ENCODE measurements at places on chromosomes 1 and 21.
A peak's percentile ranks its signal among the peaks of the same experiment; 100 is the strongest.

DNA sequence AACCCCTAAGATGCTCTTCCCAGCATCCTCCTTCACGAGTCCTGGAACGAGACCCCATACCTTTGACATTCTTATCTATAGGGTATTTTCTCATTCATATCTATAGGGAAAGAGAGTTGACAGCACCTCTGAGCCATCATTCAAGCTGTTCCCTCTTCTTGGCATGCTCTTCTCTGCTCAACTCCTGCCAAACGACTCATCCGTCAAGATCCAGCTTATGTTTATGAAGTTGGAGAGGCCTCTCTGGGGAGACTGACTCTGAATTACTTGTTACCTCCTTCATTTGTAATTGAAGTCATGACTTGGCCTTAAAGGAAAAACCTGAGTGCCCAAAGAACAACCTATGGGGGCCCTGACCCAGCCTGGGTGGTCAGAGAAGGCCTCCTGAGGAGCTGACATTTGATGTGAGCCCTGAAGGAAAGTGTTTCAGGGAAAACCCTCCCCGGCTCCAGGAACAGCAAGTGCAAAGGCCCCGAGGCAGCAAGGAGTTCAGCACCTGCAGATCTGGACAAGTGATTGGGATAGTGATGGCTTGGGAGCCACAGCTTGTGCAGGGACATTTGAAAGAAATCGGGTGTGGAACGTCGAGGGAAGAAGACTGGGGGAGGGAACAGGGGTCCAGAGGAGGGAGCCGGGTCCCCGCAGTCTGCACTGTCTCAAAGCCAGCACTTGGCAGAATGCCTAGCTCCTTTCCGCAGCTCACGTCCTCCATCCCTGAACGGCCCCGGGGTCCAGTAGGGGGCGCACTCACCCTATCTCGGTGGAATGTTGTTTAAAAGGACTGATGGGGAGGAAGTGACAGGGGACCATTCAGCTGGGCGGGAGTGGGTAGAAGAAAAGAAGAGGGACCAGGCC, 14.0 kb upstream of the CDA start:
- DNase-seq = no peak

DNA sequence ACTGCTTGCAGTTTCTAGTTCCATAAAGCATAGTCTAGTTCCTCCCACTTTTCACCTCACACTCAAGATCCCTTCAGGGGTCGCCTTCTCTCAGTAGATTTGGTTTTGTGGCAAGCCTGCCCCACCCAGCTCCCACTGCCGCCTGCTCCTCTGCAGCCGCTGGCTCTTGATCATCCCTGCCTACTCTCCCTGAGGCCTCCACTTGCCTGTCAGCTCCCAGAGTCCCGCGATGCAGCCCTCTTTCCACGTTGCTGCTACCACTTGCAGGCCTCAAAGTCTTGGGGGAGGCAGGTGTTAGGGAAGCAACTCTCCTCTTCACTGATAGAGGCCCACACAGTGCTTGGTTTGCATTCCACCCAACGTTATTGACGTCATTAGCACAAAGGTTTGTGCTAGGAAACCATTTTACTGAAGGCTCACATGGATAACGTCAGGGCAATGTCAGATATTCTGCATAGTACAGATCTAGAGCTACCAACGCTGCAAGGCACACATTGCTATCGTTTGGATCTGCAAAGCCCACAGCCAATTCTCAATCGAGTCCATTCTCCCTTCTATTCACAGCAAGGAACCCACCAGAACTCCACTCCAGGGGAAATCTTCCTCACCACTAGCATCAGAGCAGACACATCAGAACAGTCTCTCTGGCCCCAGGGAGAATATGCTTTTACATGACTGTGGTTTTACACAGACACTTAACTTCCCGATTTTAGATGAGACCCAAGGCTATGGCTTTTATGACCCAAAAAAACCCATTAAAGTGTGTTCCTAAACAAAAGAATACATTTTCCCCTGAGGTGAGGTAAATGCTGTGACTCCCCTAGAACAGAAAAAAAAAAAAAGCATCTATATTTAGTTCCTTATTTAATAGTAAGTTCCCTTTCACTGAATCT, 519.5 kb upstream of the CAMK1G start:
- DNase-seq = no peak

- peak; percentile 28 for DNase-seq
Observed at GRCh38 chr1:156623946-156624813, 5.0 kb downstream of the HAPLN2 start.

DNA sequence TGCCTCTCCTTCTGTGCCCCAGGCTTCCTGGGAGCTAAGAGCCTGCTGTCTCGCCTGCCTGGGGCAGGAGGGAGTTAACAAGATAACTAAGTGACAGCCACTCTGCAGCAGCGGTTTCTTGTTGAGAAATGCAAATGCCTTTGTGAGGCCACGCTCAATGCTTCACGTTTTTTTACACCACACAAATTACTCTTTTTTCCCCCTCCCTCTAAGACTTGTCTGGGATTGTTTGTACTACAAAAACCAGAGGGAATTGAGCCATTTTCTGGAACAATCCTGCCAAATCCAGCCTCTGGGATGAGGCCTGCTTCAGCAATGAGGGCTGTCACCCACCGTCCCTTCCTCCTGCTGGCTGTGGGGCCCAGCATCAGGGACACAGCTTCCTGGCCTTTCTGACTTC, 119.6 kb downstream of the ACTL8 start:
- no peak for DNase-seq

- no peak for DNase-seq
Observed at GRCh38 chr1:4462831-4463484, 191.5 kb upstream of the AJAP1 start.

- no peak for DNase-seq
Observed at GRCh38 chr21:14243874-14244273, 27.9 kb downstream of the RBM11 start.

- peak; percentile 63 for DNase-seq
Observed at GRCh38 chr1:230797942-230798365, 50.8 kb downstream of the CAPN9 start.

DNA sequence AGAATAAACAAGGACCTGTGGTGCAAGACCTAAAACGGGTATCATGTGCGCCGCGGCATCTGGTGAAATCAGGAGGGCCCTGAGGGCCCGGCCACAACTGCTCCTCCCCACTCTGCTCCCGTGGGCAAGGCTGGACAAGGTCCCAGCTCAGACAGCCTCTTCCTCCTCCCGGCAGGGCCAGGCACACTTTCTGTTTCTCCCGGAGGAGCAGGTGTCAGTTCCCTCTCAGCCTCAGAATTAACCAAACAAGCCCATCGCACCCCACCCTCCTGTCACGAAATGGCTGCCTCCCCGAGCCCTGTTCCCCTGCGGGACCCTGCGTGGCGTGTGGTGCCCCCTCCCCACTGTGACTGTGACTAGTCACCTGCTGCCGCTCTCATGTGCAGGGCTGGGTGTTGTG, 15.2 kb downstream of the PTTG1IP start:
- no peak for DNase-seq

DNA sequence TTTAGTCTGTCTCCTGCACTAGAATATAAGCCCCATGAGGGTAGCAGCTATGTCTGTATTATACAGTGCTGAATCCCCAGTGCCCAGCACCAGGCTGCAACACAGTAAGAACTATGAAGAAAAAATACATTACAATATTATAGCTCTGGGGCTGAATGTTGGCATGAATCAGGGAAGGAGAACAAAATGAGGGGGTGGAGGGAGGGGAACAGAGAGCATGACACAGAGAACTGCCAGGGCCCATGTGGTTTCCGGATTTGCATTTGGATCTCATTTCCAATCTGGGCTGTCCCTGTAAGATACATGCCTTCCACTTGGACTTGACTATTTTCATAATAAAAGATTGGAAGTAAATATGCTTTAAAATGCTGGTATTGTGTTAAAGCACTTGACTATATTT, 35.8 kb downstream of the C1orf198 start:
- no peak for DNase-seq

- DNase-seq = no peak
Observed at GRCh38 chr21:31442339-31442738, 98.3 kb upstream of the TIAM1 start.

All from nucleus accumbens (tissue), 56 donors.